ENCODE measurements at places on chromosomes 11 and 22.

- no peak for DNase-seq
These were observed 88.4 kb upstream of the BID start for GRCh38 chr22:17862646-17863181.

DNA sequence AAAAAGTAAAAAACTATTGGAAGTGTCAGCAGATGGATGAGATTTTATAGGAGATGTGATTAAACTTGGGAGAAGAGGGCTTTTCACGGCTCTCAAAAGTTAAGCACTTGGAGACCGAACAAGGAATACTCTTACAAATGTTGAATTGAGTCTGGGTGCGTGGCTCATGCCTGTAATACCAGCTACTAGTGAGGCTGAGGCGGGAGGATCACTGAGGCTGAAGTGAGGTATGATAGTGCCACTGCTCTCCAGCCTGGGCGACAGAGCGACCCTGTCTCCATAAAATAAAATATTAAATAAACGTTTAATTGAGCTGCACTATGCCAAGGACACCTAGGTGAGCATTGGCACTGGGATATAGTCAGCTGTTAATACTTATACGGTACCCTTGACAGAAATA is 1.9 kb downstream of the CEP57 start:
- no peak for DNase-seq

DNA sequence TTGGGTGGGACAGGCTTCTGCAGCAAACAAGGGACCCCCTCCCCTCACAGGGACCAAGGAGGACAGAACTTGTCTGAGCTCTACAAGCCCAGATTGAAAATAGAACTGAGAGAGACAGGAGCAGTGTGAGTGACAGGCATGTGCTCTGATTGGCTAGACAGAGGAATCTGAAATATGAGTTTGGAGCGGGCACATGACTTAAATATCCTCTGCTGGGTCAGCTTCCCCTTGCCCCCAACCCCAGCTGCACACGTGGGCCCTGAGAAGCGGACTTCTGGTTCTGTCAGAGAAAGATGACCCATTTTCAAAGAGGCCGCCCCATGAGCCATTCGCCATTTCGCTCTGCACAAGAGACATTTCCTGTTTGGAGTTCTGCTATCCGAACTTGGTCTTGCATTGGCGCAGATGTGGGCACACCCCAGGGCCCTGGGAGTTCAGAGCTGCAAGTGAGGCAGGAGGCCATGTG is 5.3 kb downstream of the TUBA8 start:
- no peak for DNase-seq

DNA sequence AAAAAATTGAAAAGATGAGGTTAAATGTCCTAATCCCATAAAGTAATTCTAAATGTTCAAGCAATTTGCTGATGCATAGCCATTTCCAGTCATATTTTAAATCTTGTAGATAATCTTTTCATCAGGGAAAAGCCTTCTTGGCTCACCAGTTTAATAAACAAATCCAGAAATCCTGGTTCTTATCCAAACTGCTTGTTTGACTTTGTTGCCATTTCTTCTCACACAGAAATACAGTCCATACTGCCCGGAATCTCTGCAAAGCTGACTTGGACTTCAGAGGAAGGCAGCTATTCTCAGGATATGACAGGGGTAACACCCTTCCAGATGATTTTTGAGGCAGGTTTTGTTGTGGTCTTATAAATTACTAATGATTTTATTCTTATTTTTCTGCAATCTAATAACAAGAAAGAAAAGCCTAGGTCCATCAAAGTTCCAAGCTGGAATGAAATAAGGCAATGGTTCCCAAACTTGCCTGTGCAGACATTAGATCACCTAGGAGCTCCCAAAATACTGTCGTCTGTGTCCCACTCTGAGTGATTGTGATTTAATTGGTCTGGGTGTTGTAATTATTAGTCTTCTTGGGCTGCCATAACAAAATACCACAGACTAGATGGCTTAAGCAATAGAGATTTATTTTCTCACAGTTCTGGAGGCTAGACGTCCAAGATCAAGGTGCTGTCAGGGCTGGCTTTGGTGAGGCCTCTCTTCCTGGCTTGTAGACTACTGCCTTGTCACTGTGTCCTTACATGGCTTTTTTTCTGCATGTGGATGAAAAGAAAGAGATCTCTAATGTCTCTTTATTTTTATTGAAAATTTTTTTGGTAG is 55.1 kb upstream of the RCE1 start:
- DNase-seq = no peak

DNA sequence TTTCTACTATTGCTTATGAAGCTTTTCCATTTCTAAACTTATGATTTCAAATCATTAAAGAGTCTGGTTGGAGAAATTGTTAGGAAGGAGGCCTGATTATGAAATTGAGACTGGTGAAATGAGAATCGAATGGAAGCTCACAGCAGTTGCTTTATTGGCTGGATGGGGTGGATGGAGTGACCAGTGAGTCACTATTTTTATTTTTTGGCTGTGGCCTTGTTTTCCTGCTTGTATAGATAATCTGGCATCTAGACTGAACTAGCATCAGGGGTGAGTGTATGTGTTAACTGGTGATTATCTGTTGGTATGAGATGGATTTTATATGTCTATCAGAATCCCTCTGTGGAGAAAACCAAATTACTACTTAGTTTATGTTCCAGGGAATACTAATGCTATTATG is 36.2 kb downstream of the UVRAG start:
- DNase-seq = no peak

- DNase-seq = peak; percentile 47
These were observed 29.3 kb downstream of the OSBPL5 start for GRCh38 chr11:3135481-3136440.

DNA sequence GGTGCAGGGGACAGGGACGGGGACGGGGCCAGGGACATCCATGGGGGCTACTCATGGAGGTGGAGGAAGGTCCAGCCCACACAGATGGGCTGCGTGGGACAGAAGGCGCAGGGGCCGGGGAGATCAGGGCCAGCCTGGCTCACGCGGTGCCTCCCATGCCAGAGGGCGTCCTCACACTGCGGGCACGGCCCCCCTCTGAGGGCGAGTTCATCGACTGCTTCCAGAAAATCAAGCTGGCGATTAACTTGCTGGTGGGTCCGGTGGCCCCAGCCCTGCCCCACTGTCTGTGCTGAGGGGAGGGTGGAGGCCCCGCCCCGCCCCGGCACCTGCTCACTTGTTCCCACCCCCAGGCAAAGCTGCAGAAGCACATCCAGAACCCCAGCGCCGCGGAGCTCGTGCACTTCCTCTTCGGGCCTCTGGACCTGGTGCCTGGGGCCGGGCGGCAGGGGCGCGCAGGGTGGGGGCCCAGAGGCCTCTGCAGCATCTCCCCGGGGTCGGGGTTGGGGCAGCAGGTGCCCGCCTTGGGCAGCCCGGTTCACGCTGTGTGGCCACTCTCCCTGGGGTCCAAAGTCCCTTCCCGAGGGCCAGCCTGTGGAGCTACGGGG is 15.8 kb downstream of the EPS8L2 start:
- no peak for DNase-seq

GRCh38 chr22:31566484-31566883 is 70.1 kb downstream of the SFI1 start:
- no peak for DNase-seq

GRCh38 chr11:82863209-82863608 is 37.0 kb downstream of the PRCP start:
- DNase-seq = peak; percentile 4

DNA sequence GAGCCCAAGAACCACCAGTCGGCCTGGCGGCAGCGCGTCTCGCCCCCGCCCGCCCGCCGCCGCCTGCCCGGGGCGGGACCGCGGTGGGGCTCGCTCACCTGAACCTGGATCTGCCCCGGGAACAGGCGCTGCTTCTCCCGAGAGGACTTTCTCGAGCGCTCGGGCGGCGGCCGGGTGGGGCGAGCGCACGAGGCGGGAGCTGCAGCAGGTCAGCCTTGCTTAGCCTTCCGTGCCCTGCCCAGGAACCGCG is 133 bp downstream of the MYH9 start:
- no peak for DNase-seq

DNA sequence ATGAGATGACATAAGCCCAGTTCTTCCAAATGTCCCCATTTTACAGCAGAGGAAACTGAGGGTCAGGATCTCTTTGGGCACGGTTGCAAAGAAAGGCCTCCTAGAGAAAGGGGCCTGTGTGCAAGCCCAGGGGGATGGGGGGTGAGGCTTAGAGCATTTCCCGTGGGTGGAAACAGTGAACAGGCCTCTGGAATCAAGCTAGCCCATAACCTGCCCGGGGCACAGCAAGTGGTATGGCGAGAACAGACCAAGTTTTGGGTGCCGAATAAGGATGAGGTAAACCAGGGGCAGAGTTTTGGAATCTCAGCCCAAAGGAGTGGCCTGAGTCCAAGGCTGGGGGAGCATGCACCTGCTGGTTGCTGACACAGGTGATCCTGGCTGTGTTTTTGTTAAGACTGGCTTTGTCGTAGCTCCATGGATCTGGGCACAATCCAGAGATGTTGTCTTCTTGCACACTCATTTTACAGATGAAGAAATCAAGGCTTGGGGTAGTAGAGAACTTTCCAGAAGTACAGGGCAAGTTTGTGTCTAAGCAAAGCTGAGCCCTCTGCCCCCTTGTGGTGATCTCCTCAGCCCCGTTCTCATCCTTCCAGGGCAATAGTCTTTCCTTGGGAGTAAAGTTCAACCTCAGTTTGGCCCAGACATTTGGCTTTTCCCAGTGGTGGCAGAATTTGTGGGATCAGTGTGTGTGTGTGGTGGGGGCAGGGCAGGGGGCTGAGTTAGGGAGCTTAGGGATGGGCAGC is 53.5 kb upstream of the MYEOV start:
- DNase-seq = no peak

DNA sequence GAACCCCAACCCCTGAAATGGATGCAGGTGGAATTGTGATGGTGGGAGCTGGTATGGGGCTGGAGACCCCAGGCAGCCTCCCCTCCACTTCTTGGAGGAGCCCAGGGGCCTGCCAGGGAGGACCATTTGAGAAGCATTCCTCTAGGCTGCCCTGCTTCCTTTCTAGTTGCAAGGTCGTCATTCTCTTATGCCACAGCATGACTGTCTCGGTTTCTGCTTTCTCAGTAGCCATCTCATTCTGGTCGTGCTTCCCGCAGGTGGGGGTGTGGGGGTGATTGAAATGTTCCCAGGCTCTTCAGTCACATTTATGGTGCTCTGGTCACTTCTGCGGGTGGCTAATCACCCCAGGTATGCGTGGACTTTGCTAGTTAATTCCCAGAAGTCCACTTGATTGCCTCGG is 223.7 kb upstream of the TBCEL start:
- no peak for DNase-seq

DNA sequence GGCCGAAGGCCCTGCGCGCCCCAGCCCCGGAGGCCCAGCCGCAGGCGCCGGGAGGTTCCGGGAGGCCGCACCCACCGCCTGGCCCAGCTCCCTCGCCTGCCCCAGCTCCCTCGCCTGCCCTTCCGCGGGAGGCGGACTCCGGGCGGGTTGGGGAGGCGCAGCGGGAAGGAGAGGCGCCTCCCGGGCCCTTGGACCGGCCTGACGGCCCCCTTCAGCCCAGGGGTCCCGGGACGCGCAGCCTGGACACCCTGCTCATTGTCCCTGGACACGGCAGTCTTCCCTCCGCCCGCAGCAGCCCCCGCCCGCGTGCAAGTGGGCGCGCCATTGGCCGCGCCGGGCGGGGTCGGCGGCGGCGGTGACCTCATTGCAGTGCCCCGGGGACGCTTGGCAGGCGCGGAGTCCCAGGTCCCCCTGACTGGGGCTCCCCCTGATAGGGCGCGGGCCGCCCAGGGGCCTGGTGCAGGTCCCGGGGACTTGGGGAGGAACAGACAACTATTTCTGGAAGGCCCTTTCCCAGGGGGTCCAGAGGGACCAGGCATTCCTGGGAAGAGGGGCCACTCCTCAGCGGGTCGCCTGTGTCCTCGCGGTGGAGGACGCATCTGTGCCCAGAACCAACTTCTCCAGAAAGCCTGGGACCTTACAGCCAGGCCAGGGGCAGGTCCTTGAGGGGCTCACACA is 501 bp downstream of the CD151 start:
- no peak for DNase-seq

GRCh38 chr22:24414984-24415945 is 12.1 kb upstream of the ADORA2A start:
- DNase-seq = no peak

DNA sequence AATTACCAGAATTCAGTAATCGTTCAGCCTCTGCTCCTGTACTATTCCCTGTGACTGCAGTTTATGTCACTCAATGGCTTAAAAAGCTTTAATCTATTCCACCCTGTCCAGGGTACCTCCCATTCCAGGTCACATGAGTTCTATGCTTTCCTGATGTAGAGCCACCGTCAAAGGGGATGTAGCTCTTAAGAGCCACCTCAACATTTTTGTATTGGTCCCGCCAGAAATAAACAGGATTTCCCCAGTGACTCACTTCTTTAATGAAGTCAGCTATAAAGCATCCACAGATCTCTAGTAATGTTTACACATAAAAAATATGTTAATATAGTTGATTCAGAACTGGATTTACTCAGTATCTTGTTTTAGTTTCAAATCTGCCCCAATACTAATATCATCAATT is 1.3 kb upstream of the OR8D1 start:
- no peak for DNase-seq

GRCh38 chr11:121703201-121703600 is 250.4 kb upstream of the SORL1-AS1 start:
- no peak for DNase-seq

- DNase-seq = no peak
These were observed 113.1 kb upstream of the HSD17B12 start for GRCh38 chr11:43567396-43567975.

DNA sequence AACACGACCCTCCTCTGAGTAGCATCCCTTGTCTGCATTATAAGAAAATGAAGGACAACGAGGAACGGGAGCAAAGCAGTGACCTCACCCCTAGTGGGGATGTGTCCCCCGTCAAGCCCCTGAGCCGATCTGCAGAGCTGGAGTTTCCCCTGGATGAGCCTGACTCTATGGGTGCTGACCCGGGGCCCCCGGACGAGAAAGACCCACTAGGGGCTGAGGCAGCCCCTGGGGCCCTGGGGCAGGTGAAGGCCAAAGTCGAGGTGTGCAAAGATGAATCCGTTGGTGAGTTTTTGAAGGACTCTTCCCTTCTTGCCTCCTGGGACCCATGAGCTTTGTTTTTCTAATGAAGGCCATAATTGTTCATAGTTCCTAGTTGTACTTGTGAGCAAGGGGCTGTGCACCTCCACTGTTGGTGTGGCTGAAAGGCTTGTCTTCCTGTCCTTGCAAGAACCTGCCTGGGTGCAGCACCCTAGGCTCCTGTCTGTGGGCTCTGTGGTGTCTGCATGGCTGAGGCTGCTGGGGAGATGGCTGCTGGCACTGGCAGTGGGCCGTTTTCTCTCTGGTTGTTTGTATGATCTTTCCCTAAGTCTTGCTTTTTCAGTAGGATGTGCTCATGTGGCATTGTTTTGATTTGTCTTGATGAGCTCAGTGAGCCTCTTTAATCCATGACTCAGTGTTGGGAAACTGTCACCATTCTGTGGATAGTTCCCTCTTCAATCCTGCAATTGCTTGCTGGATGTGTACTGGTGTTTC is 10.1 kb downstream of the DGCR8 start:
- no peak for DNase-seq

- DNase-seq = peak; percentile 18
These were observed 34.6 kb downstream of the CYTH4 start for GRCh38 chr22:37316875-37317371.

Data from GF-D8 (cell line).